ENCODE measurements at places on chromosomes 6 and 20.

- DNase-seq = no peak
Measured at GRCh38 chr6:19269341-19269898, 567.8 kb upstream of the ID4 start.

DNA sequence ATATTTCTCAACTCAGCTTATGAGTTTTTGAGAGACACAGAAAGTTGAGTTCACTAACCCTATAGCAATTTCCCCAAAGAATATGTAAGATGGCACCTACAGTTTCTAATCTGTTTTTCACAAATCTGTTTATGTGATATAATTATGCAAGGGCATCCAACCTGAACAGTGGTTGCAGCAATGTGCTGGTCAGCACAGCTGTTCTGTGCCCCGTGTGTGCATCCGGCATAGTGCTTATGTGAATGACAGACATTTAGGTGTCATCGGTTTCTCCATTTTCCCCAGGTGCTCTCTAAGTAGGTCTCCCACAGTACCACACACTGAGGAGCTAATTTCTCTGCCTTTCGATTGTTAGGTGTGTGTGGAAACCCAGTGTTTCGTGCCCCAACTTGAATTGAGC is 7.7 kb upstream of the BACH2 start:
- no peak for DNase-seq

DNA sequence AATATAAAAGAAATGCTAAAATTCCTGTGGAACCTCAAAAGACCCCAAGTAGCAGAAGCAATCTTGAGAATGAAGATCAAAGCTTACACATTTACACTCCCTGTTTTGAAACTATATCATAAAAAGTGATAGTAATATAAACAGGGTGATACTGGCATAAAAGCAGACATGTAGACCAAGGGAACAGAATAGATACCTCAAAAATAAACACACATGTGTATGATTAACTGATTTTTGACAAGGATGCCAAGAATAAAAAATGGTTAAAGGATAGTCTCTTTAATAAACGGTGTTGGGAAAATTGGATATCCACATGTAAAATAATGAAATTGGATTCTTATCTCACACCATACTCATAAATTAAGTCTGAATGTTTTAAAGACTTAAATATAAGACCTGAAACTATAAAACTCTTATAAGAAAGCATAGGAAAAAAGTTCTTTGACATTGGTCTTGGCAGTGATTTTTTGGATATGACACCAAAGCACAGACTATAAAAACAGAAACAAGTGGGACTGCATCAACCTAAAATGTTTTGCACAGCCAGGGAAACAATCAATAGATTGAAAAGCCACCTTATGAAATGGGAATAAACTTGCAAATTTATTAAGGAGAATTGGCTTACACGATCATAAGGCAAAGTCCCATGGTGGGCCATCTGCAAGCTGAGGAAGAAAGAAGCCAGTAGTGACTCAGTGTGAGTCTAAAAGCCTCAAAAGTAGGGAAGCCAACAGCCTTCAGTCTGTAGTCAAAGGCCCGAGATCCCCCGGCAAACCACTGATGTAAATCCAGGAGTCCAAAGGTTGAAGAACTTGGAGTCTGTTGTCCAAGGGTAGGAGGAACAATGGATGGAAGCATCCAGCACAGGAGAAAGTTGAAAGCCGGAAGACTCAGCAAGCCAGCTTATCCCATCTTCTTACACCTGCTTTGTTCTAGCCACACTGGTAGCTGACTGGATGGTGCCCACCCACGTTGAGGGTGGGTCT is 144.3 kb downstream of the MEI4 start:
- DNase-seq = no peak

DNA sequence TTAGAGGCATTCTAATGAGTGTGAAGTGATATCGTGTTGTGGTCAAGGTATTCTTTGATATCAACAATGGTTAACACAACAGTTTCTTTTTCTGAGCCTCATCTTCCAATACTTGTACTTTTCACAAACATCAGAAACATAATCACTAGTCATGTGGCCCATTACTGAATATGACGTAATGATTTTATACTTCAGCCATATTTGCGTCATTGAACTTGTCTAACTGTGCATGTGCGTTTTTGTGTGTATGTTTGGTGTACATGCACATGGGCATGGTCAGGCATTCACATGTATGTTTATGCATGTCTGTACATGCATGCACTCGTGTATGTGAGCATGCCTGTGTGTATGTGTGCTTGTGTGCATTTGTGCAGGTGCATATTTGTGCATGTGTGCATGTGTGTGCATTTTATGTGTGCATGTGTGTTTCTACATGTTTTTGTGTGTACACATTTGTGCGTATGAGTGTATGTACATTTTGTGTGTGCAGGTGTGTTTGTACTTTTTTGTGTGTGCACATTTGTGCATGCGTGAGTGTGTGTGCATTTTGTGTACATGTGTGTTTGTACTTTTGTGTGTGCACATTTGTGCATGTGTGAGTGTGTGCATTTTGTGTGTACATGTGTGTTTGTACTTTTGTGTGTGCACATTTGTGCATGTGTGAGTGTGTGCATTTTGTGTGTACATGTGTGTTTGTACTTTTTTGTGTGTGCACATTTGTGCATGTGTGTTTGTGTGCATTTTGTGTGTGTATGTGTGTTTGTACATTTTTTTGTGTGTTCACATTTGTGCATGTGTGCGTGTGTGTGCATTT is 29.4 kb downstream of the PRR18 start:
- DNase-seq = no peak

DNA sequence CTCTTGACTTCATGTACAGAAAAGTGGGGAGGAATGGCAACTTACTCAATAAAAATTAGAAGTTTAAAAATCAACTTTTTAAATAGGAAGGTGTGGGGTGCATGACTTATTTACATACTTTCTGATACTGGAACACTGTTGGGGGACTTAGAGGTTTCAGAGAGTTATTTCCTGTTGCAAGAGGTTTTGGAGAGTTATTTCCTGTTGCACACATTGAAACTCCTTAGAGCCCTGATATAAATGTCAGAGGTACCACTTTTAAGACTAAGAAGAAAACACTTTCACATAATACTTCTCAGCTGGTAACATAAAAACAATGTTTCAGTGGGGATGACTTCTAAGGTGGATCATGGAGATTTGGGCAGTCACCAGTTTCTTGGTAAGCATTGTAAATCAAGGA is 579.9 kb downstream of the MMUT start:
- no peak for DNase-seq

Measured in stimulated activated CD8-positive, alpha-beta memory T cell treated with anti-CD3 and anti-CD28 coated beads, Interleukin-12 subunit alpha, Interleukin-12 subunit beta, amount 100 ng/mL, for 1 hour (primary cell).